ENCODE measurements at places on chromosomes 13 and 19.

- no peak for DNase-seq
Measured at GRCh38 chr19:13001502-13002165, 6.4 kb downstream of the NFIX start.

- DNase-seq = no peak
Measured at GRCh38 chr19:38718747-38719543, 25.3 kb downstream of the CAPN12 start.

GRCh38 chr19:19305696-19306095, 14.6 kb downstream of the SUGP1 start:
- DNase-seq = no peak

DNA sequence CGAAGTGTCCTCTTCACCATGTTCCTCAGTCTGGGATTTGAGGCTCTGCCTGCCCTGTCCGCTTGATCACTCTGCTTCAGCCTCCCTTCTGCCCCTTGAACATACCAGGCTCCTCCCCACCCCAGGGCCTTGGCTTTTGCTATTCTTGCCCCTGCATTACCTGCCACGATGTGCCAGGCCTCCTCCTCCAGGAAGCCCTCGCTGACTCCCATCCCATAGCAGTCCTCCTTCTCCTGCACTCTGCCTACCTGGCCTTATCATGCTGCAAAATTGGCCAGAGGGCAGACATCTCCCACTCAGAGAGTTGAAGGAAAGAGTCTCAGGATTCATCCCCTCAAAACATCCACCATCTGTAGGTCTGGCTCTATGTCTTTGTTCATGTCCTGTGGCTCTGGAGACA, 2.2 kb downstream of the YJEFN3 start:
- no peak for DNase-seq

DNA sequence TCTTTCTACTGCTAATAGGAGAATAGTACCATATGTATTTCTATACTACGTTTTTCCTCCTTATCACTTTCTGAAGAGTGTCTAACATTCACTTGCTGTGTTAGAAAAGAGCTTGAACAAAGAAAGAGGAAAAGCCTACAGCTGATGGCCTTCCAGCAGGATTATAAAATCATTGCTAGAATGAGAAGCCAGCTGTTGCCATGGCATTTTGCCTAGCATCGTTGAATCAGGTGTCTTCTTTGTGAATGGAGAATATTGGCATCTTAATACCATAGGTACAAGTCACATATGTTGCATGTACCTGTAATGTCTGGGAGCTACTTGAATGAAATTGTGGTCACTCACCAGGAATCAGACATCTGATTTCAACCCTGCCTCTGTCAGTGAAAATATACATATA, 1174.9 kb downstream of the PCDH17 start:
- DNase-seq = no peak

DNA sequence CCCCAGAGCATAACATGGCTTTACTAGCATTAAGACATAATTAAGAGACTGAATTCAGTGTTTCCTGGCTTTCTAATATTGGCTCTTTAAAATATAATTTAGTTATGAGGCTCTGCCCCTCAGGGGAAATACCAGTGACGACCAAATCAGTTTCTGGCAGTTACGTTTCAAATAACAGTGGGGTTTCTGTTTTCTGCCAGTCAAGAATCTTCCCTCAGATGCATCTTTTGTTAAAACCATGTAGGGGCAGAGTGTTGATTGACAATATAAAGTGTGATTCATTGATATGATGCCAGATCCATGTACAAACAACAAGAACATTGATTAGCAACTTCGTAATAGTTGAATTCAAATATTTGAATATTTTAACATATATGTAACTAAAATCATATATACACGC, 1169.7 kb downstream of the DIAPH3 start:
- no peak for DNase-seq

DNA sequence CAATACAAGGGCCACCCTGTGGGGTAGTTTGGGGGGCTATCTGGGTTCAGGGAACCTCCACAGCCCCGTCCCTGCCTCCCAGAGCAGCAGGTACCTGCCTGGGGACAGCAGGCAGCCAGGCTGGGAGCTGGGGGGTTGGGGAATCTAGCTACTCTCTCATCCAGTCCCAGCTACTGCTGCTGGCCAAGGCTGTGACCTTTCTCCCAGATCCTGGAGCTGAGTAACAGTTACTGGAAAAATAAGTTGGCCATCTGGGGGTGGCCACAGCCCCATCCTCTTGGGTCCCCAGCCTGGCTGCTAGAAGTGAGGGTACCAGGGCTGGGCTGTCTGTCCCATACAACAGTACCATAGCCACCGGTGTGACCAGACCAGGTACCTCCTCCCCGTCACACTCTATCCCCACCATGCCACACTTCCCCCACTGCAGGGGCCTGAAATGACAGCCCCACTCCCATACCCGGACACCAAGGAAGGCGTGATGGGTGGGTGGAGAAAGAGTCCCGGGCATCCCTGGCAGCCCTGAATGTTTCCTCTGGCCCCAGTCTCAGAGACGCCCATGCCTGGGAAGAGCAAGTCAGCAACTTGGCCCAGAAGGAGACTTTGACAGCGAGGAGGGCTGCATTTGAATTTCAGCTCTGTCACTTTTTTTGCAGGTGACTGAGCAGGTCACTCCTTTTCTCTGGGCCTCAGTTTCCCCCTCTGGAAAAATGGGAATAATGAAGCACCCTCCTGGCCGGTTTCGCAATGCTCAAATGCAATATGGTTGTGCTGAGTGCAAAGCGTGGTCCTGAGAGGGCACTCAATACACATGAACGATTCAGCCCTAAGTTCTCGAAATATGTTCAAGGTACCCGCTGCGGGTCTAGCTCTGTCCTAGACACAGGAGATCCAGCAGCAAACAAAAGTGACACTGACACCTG, 30.7 kb upstream of the NFIC start:
- DNase-seq = no peak

DNA sequence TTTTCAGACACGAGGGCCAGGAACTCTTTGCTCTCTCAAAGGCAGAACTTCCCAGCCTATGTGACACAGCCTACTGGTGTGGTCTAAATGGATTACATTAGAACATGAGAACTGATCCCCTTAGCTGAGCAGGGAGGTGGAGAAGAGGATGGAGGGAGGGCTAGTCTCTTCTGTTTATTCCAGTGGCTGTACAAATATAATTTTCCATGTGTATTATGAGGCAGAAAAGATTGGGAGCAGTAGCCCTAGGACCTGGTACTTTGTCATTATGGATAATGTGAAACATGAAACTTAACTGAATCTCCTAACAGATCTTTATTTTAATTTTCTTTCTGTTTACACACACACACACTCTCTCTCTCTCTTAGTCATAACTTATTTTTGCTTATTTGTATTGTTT, 82.1 kb downstream of the WDFY2 start:
- peak; percentile 38 for DNase-seq

- DNase-seq = no peak
Measured at GRCh38 chr13:99873832-99874430, 97.6 kb downstream of the ZIC5 start.

GRCh38 chr19:28264556-28264955, 948.4 kb downstream of the UQCRFS1 start:
- no peak for DNase-seq

- no peak for DNase-seq
Measured at GRCh38 chr13:70784207-70784989, 676.1 kb upstream of the KLHL1 start.

- peak; percentile 8 for DNase-seq
Measured at GRCh38 chr19:15864824-15865223, 33.0 kb downstream of the CYP4F2 start.
